ENCODE measurements at places on chromosomes 16 and 17.

- DNase-seq: no peak
Observed at GRCh38 chr16:81451753-81452680, 7.4 kb downstream of the CMIP start.

DNA sequence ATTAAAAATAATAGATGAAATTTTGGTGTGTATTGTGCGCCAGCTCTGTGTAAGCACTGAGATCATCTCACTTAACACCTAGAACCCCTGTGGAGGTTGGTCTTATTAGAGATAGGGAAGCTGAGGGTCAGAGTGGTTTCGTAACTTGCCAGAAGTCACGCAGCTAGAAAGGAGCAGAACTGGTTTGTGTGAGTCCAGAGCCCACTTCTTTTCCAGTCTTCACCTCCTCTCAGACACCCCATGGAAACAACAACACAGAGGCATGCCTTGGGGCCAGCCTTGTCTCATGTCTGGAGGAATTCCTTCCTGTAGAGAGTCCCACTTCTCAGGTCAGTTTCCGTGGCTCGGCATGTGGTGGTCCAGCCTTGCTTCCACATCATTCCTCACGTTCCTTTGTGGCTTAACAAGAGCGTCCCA, 16.5 kb downstream of the YPEL2 start:
- no peak for DNase-seq

GRCh38 chr17:45869676-45870341, 24.5 kb upstream of the MAPT start:
- no peak for DNase-seq

DNA sequence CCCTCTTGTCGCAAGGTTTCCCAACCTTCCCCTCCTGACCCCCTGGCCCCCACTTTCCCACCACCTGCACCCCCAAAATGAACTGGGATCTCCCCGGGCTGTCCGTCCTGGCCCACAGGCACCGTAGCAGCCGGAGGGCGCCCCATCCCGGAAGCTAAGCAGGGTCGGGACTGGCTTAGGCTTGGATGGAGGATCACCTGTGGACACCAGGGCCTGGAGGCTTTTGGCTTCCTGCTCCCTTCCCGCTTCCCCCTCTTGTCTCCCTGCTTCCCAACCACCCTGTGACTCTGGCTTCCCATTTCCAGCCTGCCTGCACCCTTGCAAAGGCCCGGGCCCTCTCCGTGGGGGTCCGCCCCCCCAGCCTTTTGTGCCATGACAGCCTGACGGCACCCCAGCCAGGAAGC, 2291.3 kb downstream of the TP53TG3F start:
- no peak for DNase-seq

- no peak for DNase-seq
Observed at GRCh38 chr16:1098266-1098991, 2.4 kb upstream of the C1QTNF8 start.

DNA sequence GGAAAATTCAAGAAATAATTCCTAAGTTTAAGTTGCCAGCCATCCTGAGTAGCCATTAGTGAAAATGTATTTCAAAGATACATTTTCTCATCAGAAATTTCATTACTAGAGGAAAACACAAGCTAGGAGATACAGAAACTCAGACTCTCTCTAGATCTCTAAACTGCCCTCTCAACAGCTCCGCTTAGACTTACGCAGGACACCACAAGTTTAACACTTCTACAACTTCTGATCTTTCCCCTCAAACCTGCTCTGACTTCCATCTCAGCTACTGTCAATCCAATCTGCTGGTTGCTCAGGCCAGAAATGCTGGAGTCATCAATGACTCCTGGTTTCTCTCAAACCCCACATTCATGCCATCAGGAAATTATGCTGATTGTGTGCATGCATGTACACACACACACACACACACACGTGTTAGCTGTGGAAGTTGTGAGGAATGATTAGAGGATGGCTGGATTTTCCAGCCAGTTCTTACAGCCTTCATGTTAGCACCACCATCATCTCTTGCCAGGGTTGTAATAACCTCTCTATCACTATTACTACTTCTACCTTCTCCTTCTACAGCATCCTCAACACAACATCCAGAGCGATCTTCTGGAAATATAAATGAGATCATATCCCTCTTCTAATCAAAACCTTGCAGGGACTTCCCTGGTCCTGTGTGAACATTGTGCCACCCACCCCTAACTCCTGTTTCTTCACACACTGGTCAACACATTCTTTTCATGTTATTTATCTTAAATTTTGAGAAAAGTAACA, 47.1 kb downstream of the COX10 start:
- no peak for DNase-seq

DNA sequence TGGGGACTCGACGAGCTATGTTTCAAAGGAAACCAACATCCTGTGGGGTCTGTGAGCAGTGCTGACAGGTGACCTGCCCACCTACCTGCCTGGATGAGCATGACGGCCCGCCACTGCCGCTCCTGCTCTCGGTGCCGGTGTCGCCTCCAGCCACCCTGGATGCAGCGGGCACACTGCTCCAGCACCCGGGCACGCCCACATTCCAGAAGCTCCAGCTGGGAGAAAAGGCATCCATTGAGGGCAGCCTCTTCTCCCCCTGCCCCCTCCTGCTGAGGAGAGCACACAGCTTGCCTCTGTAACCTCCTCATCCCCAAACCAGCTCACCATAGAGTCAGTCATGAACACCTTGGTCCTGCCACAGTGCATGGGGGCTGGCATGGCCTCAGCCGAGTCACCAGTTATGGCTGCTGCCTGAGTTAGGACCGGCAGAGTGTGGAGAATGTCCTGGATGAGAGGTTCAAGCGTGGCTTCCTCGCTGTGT, 14.3 kb downstream of the ZNHIT3 start:
- no peak for DNase-seq

DNA sequence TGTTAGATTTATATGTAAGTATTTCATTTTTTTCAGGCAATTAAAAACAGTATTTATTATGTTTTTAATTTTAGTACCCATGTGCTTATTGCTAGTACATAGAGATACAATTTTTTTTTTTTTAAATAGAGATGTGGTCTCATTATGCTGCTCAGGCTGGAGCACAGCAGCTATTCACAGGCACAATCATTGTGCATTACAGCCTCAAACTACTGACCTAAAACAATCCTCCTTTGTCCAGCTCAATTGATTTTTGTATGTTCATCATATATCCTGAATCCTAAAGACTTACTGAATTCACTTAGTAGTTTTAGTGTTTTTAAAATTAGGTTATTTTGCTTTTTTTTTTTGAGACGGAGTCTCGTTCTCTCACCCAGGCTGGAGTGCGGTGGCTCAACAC, 26.3 kb downstream of the SPECC1 start:
- no peak for DNase-seq

DNA sequence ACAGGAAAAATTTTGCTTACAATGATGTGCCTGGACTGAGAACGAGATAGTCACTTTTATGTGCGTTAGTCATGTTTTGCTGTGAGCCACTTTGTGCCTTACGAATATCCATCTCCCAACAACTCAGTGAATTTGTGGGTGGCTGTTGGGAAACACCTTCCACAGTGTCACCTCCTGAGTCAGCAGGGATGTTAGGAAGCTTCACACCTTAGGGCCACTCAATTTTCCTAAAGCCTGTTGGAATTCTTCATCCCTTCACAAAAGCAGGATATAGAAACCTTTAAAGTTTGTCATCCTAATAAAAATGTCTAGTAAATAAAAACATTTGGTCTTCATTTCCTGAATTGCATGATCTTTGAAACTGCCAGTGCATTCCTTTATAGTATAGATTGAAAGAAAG, 4.3 kb upstream of the KRTAP3-1 start:
- DNase-seq: no peak

DNA sequence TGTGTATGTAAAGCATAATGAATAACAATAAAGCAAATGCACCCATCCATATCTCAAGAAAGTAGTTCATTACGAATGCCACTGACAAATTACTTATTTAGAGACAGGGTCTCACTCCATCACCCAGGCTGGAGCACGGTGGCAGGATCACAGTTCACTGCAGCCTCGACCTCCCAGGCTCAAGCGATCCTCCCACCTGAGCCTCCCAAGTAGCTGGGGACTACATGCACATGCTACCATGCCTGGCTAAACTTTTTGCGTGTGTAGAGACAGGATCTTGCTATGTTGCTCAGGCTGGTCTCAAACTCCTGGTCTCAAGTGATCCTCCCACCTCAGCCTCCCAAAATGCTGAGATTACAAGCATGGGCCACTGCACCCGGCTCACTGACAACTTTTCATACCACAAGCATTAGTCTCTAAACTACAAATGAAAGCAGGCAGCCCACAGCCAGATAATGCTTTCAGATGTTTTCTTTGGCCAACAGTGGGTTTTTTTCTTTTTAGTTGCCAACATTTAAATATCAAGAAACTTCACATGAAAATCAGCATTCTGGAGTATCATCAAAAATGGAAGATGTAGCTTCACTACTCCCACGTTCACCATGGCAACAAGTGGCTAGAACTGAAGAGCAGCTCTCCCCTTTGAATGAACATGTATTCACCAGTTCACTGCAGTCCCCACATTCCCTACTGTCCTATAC, 7.7 kb downstream of the ARHGAP17 start:
- DNase-seq: no peak

DNA sequence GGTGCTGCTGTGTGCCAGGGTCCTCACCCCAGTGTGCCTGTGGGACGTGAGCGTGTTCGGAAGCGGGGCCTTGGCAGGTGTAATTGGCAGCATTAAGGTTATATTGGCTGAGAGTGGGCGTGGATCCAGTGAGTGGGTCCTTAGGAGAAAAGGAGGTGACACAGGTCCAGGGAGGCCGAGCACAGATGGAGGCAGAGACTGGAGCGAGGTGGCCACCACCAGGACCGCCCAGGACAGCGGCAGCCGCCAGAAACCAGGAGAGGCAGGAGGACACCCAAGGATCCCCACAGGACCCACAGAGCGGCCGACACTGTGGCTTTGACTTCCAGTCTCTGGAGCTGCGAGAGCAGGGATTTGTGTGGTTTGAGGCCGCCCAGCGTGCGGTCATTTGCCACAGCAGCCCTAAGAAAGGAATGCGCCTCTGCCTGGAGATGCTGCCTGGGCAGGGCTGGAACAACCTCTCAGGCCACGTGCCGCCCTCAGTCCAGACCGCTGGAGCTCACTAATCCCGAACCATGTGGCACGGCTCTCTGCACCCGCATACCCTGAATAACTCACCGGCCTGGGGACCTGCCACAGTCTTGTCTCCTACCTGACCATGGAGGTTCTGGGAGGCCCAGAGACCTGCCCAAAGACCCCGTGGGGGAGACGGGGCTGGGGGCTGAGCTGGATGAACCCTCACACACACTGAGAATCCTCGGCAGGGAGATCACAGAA, 45.4 kb downstream of the SOX8 start:
- DNase-seq: no peak

DNA sequence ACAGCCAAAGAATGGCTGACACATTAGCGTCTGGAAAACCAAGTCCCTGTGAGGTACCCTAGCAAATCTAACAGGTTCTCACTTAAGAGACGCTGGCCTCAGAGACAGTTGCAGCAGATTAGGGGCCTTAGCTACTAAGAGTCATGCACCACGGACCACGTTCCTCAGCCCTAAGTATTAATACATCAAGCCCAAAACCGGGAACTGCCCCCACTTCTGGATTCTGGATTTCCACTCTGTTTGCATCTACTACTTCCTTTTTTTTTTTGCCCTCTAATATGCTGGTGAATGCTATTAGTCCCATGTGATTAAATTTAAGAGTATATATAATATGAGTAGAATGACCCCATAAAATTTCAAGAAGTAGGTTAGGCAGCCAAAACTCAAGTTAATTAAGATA, 775 bp upstream of the TERB1 start:
- DNase-seq: no peak

DNA sequence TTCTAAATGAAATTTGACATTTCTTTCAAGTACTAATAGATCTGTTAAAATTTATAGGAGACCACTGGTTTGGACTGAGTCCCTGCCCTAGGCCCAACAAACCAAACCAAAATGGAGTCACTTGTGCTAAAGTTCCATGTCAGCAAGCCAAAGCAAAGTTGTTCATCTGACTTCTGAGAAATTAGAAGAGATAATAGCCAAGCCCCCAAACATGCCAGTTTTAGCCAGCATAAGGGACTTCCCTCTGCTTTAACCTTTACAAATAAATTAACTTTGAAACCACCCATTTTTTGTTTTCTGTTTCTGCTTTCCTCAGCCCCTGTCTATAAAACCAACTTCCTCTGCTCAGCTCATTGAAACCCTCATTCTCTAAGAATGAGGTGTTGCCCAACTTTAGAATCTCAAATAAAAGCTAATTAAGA, 18.9 kb downstream of the CDR2 start:
- DNase-seq: no peak

GRCh38 chr17:76142585-76143041, 1.6 kb upstream of the FOXJ1 start:
- no peak for DNase-seq

GRCh38 chr16:31507617-31507928, 618 bp downstream of the RUSF1 start:
- no peak for DNase-seq

GRCh38 chr16:15772579-15773293, 84.1 kb downstream of the MYH11 start:
- no peak for DNase-seq

- no peak for DNase-seq
Observed at GRCh38 chr16:1150511-1150982, 2.4 kb upstream of the CACNA1H start.

- DNase-seq: no peak
Observed at GRCh38 chr16:88628512-88628974, 9.8 kb upstream of the IL17C start.

DNA sequence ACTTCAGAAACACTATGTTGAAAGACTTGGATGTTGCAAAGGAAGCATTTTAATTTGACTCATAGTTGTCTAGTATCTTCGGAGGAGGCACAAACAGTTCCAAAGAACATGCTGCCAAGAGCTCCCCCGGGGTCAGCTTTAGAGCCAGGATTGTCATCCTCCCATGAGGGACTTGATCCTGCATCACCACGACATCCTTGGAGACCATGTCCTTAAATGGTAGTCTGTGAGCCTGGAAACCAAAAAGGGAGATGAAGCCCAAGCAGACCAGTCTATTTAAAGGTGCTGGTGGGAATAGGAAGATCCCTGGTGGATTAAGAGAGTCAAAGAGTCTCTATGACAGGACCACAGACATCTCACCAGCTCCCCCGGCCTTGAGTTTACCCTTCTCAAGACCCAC, 33.3 kb upstream of the DYNLRB2 start:
- no peak for DNase-seq

- DNase-seq: no peak
Observed at GRCh38 chr16:78494674-78495073, 395.2 kb downstream of the WWOX start.

- DNase-seq: no peak
Observed at GRCh38 chr17:77527836-77528505, 387.2 kb downstream of the SEC14L1 start.
